ENCODE measurements at places on chromosomes 1 and 21.

- no peak for DNase-seq
Measured at GRCh38 chr1:221961532-221962292, 219.8 kb upstream of the DUSP10 start.

GRCh38 chr1:32246888-32247273 lies at the start of gene FAM167B:
Gene FAM167B (plus strand): TSS chr1:32247222. CDS start chr1:32247422, 200 bp downstream.
- DNase-seq = no peak

DNA sequence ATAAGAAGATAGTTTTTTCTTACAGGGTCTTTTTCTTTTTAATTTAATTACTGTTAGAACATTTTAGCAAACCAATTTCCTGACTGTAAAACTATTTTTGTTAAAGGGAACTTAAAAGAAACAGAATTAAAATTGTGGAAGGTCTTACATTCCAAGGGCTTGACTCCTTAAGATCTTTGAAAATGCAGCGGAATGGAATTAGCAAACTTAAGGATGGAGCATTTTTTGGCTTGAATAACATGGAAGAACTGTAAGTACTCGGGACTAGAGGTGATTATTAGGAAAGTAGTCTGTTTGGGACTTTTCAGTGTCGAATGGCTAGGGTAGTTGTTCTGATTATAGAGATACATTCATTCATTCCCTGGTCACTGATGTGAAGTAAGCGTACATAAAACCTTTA lies 21.5 kb downstream of the LRIG2 start:
- DNase-seq = no peak

DNA sequence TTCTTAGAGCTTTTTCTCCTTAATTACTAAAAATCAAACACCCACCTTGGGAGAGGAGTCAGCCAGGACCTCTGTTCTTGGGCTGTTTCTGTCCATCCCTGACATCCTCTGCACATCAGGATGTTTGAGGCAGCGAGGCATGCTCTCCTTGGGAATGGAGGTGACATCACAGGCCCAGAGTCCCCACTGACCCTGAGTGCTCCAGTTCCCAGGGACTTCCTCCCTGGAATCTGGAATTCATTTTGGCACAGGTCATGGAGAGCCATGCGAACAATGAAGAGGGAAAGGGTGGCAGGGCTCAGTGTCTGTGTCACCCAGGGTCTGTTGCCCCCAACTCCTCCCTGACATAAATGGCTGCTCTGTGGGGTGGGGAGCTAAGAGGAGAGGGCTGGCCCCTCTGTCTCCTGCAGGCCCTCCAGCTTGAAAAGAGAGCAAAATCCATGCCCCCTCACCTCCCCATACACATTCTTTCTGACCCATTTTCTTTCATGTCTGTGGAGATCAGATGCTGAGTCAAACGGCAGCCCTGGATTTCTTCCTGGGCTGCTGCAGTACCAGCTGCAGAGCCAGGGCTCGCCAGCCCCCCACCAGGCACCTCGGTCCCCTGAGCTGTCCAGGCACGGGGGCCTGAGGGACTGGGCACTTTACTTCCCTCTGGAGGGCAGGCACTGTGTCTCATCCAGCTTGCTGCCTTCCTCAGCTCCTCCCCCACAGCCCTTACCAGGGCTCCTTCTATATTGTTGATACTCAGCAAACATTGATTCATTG lies 102.0 kb downstream of the NMNAT2 start:
- no peak for DNase-seq

DNA sequence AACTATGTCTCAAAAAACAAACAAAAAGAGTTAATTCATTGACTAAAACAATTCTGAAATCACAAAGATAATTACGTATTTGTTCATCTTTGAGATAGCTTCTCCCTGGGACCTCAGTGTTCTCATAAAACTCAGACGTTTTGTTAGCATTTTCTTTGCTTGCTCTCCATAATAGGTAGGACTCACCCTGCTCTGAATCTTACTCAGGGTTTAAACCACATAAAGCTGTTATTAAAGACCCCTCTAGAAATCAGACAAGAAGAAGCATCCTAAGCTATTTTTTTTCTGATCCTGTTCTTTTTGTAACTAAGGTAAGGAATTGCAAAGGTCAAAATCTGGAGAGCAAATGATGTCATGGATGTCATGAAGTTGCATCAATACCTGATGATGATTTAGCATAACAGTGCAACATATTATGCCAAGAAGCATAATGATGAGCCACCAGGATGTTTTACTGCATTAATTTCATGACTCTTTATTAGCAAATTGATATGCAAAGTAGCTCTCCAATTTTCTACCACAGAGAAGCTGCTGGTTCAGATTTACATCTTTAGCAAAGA lies 2.4 kb downstream of the FBXO42 start:
- DNase-seq = no peak

- no peak for DNase-seq
Measured at GRCh38 chr1:215376544-215377264, 190.4 kb upstream of the KCTD3 start.

DNA sequence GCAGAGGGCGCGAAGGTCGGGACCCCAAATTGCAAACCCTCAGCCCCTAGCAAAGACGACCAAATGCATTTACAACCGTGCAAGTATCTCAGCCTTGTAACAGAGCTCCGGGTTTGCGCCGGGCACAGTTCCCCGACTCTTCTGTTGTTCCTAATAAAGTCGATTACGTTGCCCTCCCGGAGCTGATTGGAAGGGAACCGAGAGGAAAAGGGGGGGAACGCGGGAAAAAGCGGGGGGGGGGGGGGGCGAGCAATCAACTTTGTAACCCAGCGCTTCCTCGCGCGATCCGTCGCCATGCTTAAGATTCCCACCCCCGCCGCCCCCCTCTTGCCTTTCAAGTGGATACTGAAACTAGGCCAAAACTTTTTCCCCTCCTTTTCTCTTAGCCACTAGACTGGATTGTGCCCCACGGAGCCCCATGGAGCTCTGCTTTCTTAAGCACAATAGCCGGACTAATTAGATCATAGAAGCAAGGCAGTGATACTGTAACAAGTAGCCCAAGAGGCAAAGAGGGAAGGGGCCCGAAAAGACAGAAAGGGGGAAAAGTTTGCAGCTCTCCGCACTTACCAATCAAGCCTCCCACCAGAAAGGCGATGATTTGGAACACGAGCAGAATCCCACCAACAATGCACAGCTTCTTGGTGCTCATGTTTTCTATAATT lies 565 bp downstream of the WLS start:
- DNase-seq = peak; percentile 39

DNA sequence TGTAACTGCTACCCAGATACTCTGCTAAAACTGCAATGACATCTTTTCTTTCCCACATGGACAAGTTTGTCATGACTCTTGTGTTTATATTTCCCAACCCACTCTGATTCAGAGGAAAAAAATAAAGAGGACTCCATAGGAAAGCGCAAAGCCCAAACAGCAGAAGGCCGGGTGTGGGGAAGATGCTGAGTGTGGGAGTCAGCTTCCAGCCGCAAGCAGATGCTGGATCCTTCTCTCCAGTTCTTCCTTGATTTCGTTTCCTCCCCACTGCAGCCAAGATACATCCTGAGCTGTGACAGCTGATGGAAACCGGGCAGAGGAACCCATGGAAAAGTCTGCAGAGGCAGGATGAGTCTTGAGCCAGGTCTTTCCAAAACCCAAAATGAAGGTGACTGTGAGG lies 498.2 kb downstream of the PLPP3 start:
- peak; percentile 79 for DNase-seq

DNA sequence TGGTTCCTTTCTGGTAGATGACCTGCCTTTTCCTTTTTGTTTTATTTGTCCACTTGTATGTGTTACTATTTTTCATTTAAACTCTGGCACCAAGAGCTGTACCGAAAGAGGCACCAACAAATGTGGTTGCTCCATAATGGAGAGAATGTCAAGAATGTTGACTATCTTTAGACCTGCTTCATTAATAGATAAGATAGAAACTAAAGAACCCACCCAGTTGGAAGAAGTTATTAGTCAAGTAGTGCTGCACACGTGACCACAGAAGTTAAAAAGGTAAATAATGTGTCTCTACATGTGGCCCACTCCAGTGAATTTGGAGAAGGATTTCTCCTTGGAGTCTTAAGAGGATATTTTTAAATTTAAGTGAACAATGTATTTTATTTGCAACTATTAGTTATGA lies 9.3 kb downstream of the ATP1A1 start:
- DNase-seq = no peak

- no peak for DNase-seq
Measured at GRCh38 chr1:42529724-42530181, 66.7 kb downstream of the CCDC30 start.

GRCh38 chr21:44702973-44703730 lies 6.2 kb downstream of the KRTAP10-12 start:
- no peak for DNase-seq

- DNase-seq = peak; percentile 64
Measured at GRCh38 chr1:155193275-155193990, 14.3 kb downstream of the THBS3 start.

- DNase-seq = no peak
Measured at GRCh38 chr1:246319083-246319714, 187.9 kb downstream of the SMYD3 start.

DNA sequence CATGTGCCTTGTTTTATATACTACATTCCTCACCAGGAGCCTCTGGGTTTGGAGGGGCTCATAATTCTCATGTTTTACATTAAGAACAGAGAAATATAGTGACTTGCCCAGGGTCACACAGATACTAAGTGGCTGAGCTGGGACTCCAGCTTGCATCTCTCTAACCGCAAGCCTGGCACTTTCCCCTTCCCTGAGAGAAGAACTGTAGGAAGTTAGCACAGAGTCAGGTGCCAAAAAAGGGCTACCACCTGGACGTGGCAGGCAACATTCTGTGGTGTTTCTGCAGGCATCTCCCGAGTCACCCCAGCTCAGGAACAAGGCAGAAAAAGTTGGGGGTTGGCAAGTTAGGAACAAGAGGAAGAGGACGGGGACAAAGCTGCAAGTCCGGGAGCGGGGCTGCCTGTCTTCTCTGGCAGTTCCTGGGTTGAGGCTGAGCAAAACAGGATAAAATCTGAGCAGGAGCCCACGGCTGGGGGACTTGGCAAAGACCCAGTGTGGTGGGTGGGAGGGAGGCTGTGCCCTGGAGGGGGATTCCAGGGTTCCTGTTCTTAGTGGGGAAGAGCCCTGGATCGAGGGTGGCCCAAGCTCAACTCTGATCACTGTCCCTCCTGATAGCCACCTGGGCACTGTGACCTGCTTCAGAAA lies 9.8 kb downstream of the PLA2G5 start:
- DNase-seq = no peak

DNA sequence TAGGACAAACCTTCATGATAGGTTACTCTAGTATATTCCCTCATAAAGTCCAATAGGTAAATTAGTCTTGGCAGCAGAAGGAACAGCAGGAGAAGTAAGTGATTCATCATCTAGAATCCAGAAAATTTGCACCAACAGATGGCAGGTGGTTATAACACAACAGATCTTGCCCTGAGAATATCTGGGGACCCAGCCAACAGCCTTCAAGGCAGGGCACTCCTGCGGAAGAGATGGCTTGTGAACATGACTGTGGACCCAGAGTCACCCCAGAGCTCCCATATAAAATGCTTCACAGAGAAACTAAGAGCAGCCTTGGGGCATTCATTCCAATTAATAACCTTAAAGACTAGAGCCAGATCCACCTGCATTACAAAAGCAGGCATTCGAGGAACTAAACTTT lies 7.9 kb upstream of the PLA2G2C start:
- no peak for DNase-seq

DNA sequence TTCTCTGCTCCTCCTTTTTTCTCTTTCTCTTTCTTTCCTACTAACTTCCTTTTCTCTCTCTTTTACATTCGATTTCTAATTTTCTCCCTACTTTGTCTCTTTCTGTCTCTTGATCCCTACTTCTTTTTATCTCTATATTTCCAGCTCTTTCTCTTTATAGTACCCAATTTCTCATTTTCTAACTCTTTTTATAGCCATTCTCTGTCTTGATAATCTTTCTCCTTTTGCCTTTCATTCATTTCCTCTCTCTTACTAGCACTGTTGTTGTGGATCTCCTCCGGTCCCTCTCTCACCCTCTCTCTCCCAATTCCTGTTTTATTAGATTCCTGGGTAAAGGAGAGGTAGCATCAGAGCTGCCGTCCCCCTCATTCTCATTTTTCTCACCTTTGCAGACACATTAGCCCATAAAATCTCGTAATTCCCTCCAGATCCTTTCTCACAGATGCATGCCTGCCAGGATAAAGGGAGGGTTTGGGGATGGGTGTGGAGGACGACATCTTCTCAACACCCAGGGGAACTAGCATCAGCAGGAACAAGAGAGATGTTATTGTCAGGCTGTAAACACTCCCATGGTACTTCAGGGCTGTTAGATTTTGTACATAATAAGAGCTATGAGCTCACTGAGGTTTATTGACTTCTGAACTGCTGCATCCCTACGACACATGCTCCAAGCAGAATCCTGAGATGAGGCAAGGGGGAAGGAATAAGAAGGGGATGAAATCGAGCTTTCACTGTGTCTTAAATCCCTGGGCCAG lies 159.0 kb upstream of the GALNT2 start:
- no peak for DNase-seq

- DNase-seq = no peak
Measured at GRCh38 chr1:50488356-50488755, 65.1 kb upstream of the DMRTA2 start.

DNA sequence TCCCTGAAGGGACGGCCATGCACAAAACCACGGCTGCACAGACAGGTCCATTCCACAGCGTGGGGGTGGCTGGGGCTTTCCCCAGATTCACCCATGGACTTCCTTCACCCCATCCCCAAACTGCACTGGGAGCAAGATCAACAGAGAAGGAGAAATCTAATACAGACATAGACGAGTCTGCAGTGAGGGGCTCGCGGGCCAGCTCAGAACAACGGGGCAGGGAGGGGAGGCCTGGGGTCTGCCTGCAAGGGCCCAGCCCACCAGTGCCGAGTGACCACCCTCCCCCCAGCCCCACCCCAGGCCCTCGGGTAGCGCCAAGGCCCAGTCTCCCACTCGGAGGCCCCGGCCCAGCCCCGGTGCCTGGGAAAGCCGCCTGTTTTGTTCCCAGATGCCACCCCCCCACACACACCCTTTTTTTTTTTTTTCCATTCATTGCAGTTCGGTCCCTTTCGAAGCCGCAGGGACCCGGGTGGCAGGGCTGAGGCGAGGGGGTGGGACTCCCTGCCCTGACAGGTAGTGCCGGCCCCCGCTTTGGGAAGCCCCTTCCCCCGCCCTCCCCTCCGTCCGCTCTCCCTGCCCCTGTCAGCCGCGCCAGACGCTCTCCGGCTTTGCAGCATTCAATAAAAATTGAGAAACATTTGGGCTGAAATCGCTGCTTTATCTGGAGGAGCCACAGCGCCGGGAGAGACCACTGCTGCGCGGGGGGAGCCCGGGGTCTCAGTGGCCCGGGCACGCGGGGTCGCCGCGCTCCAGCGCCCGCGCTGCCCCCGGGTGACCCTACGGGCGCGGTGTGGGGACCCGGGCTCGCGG lies 543 bp upstream of the EPHB2 start:
- DNase-seq = no peak

DNA sequence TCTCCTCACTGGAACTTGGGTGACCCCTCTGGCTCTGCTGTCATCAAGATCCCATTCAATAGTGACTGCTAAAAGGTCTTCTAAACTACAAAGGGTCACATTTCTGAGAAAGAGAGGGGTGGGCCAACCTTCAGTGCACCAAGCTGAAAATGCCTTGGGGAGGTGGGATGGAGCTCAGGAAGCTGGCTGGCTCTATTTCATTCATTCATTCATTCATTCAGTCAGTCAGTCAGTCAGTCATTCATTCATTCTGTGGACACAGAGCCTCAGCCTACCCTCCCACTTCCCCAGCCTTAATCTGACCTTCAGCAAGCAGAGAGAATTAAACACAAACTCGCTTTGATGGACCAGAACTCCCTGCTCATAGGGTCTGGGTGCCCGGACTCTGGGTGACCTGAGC lies 11.7 kb downstream of the RUNX3 start:
- no peak for DNase-seq

- DNase-seq = no peak
Measured at GRCh38 chr21:17231771-17232170, 281.1 kb upstream of the CXADR start.

GRCh38 chr1:208235356-208235981 lies 8.7 kb downstream of the PLXNA2 start:
- no peak for DNase-seq
